ENCODE measurements at places on chromosomes 2 and 18. TPM values are rescaled to one million over a fixed set of nuclear protein-coding genes. Genes with fewer than 3 reads are reported as not detected.

GRCh38 chr2:183123117-183123958, 905 bp upstream of the NUP35 start:
- no peak for DNase-seq

DNA sequence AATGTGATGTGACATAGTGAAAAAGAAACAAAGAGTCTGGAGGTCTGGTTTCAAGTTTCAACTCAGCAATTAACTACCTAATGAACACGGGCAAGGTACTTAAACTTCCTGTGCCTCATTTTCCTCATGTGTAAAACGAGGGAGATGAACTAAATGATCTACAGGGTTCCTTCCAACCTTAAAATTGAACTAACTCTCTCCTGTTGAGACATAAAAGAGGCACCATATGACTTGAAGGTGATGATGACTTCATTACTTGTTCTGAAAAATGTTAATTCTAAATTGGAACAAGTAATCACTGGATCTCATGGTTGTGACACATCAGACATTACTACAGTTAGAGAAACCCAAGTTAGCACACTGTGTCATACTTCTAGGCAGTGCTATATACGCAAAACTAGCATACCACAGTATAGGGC, 8.9 kb upstream of the REL start:
- DNase-seq, result no peak

GRCh38 chr18:7575465-7576028, 8.4 kb downstream of the PTPRM start:
- no peak for DNase-seq

DNA sequence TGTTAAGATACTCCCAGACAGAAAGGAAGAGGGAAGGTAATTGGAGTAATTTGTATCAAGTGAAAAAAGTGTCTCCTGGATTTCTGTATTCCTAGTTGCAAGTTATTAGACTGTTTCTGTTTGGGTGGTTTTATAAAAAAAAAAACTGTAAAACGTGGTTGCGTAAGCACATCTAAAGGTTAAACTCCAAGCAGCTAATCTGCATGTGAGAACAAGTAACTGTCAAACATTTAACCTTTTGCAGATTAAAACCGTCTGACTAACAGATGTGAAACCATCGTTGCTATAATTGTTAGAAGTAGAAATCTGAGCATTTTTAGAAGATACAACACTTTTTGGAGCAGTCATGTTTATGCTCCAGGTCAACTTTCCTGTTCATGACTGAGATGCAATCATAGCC, 72.3 kb downstream of the AFF3 start:
- no peak for DNase-seq

- DNase-seq, result no peak
Observed at GRCh38 chr2:212381428-212382102, 157.0 kb downstream of the ERBB4 start.

Gene ALK
- total RNA-seq, result 0.05 TPM

Gene GPAT2
- total RNA-seq, result 19.8 TPM
